ENCODE measurements at places on chromosomes 2 and 18.

DNA sequence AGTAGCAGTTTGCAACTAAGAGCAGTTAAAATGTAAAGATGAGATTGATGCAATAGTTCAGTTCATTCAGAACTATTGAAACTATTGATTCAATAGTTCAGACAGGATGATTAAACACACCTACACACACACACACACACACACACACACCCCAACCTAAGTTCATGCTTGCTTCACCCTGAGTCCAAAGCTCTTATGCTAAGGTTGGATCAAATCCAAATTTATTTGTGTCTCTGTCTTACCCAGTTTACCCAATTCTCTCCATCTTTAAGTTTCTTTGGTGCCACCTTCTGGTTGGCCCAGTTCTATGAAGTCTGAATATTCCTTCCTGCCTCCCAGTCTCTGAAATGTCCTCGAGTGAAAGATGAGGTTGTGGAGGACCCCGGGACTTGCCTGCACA lies 5.1 kb downstream of the SERPINB8 start:
- DNase-seq, result no peak

DNA sequence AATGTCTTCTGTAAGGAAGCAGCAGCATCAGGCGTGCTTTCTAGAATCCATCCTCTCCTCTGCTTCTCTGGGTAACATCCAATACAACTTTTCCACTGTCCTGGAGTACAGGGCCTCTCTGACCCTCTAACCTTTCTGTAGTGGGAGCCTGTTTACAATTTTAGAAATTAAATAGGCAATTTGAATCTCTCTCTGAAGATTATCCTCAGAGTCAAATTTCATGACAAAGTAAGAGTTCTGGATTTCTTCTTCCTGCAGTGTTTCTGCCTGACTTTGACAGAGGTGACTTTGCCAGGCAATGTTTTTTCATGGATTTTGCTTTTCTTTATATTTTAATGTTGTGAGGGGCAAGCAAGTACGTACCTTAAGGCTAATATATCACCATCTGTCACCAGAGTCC lies 558.4 kb downstream of the PARD3B start:
- DNase-seq, result no peak

DNA sequence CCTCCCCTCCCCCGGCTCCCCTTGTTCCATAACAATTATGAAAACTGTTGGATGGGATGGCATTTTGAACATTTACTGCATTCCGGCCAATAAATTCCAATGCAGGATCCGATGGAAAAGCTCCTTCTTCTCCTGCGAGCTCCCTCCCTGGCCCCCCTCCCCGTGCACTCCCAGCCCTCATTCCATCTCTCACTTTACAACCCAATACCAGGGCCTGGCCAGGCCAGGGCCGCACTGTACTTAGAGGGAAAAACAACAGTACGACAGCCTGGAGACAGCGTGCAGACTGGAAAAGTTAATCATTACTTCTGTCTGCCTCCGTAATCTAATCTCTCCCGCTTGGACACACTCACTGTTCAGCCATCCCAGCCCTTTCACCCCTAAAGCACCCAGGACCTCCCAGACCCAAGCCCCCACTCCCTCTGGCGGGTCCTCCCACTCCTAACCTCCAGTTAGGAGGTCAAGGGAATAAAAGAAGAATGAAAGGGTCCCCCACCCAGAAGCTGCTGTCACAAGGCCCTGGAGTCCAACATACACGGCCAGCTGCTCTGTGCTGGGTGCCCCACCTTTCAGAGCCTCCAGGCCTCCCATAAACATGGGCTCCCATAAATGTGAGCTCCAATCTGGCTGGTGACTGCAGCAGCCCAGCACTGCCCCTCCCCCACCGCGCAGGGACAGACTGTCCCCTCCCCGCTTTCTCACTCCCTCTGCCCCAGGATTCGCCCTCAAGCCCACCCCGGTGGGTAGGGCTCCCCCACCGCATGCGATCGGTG lies 20.6 kb downstream of the SMAD7 start:
- DNase-seq, result no peak

DNA sequence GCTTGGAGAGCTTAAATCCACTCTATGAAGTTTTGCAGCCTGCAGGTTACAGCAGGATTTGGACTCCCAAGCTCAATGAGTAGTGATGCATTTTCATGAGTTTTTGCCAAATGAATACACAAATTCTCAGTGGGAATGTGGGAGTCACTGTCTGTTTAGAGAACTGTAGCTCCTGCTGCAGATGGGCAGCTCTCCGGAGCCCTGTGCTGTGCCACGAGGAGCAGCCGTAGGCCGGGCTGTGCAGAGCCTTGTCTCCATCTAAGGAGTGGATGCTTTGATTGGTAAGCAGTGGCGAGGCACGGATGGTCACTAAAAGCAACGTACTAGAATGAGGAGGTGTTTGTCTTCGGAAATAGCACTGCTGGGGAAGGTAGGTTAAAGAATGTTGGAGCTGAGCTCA lies 96.0 kb upstream of the NFATC1 start:
- no peak for DNase-seq

- DNase-seq, result peak; percentile 43
Observed at GRCh38 chr2:236569573-236569973, at the start of gene ACKR3. Gene ACKR3 (plus strand): TSS chr2:236569825. CDS start chr2:236580466, 10,641 bp downstream.

GRCh38 chr2:88810017-88810416 lies 118.5 kb downstream of the RPIA start:
- no peak for DNase-seq

DNA sequence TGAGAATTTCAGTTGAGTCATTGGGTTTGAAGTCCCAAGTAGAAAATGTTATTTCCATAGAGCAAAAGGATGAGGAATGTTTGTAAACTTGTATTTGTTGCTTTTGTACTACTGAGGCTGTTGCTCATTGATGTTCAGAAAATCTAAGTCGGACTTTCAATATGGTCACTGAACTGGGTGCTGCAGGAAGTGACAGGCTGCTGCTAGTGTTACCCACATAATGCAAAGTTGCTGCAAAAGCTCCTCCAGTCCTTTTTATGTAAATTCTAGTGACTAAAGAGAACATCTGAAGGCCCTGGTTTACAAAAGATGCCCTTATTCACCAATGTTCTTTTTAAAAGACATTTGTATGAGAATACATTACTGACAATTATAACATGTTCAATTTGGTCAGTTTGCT lies 131.1 kb upstream of the FAM98A start:
- DNase-seq, result no peak

GRCh38 chr2:218063486-218063885 lies 5.6 kb upstream of the RUFY4 start:
- no peak for DNase-seq

- no peak for DNase-seq
Observed at GRCh38 chr2:207567671-207568070, 37.9 kb downstream of the CREB1 start.

- DNase-seq, result no peak
Observed at GRCh38 chr2:205734436-205735037, 52.2 kb downstream of the NRP2 start.

DNA sequence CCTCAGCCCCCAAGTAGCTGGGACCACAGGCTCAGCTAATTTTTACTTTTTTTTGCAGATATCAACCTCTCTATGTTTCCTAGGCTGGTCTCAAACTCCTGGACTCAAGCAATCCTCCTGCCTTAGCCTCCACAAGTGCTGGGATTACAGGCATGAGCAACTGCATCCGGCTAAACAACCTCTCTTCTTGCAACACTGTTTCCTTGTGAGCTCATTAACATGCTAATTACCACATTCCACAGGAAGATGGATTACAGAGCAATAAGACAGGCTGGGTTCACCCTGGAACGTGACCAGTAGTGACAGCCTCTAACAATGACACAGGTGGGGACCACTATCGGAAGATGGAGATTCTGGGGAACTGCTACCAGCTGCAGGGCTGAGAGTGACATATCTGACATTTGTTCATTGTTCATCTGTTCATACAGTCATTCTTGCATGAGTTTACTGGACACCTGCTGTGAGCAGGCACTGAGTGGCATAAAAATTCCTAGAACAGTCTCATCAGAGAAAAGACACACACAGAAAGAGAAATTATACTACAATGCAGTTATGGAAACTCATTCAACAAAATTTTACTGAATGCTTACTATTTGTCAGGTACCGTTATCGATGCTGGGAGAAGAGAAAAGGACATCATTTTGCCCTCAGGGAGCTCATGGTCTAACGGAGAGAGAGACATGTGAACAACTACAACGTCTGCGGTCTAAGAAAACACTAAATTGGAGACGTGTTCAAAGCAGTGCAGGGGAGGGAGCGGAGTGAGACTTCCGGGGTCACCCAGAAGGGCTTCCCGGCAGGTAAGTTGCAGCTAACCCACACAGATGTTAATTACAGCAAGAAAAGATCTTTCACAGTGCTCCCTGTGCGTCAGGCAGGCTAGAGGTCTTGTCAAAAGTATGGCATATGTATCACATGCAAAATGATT lies 37.6 kb downstream of the PROC start:
- DNase-seq, result no peak

DNA sequence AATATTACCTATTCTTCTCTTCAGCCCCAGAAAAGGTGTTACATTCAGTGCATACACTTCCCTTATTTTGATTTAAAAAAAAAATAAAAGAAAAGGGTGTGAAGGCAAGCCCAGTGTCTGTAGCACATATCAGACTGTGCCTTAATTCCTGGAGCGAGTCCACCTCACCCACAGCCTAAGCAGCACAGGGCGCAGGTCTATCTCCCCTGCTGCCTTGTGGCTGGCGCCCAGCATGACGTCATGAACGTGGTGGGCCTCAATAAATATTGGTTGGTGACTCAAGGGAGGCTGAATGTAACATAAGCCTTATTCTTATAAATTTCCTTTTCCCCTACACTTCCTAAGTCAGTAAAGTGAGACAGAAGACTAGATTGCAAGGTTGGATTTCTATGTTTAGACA lies 26.4 kb downstream of the ST3GAL5 start:
- no peak for DNase-seq

DNA sequence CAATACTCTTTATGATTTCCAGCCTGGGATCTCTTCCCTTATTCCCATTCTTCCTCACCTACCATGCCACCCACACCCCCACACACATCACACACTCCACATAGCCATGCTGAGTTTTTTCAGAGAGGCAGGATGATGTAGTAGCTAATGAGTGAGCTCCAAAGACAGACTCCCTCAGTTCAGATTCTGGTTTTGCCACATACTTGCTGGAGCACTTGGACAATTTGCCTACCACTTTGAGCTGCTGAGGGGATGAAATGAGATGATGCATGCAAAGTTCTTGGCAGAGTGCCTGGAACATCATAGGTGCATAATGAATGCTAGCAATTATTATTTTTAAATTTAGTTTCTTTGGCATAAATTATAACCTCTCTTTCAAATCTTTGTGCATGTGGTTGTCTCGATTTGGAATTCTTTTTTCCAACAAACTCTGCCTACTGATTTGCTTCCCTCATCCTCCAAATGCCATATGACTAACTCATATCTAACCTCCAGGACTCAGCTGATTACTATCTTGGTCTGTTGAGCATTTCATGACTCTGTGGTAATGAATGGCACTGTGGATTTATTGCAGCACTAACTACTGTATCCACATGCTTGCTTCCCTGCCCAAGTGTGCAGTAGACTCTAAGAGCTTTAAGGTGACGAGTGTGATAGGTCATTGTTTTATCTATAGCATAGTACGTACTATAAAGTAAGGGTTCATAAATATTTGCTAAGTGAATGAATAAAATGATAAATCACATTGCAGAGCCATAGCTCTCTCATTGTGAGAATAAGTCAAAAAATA lies 99.1 kb downstream of the TACR1 start:
- DNase-seq, result no peak

DNA sequence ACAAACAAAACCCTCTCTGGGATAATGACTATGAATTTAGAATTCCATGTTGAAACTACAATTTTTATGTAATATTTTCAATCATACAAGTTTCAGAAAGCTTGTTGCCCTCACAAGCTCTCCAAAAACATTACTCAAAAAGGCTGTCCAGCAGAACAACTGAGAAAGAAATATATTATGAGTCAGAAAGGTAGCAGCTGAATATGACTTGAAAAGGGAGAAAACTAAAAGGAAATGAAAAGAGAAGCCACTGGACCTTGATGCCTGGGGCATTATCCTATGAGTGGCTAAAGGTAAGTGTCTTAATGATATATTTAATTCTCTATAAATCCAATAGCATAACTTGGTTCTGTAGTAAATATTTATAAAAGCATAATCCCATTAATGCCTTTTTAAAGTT lies 61.8 kb downstream of the NXPH2 start:
- no peak for DNase-seq

- DNase-seq, result no peak
Observed at GRCh38 chr18:1026930-1027329, 122.3 kb downstream of the ADCYAP1 start.

- DNase-seq, result no peak
Observed at GRCh38 chr2:20565623-20566236, 85.2 kb downstream of the HS1BP3 start.

- DNase-seq, result no peak
Observed at GRCh38 chr2:10267551-10268465, 34.9 kb upstream of the HPCAL1 start.

DNA sequence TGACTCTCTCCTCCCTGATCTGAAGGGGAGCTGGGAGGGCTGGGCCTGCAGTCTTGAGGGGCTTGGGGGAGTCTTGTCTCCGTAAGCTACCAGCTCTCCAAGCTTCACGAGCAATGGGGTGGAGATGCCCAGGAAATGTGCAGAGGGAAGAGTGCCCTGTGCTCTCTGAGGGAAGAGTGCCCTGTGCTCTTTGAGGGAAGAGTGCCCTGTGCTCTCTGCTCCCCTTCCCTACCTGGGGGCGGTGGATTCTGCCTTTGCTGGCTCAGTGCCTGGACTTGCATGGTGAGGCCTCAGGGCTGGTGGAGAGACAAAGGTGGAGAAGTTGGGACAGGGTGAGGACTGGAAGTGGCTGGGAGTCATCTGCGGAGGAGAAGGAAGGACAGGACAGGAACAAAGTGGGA lies 72.7 kb downstream of the TWIST2 start:
- DNase-seq, result no peak
